ENCODE measurements at places on chromosomes 3 and 15.
A peak's percentile ranks its signal among the peaks of the same experiment; 100 is the strongest.

- DNase-seq: no peak
Observed at GRCh38 chr3:114450008-114450596, 156.3 kb downstream of the TIGIT start.

DNA sequence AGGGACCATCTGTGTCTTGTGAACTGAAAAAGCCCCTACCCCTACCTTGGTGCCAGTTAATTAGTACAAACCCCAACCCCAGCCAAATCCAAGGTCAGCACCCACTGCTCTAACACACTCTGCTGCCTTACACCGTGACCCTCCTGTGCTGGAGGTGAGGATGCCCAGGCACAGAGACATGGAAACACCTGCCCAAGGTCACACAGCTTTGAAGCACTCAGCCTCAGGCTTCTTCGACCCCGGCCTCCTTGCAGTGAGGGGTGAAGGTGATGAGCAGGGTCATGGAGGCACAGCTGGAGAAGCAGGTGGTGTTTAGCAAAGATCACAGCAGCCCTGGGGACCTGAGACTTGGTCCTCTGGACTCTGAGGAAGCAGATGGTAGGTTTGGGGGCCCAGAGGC is 39.0 kb upstream of the SLC6A6 start:
- no peak for DNase-seq

- DNase-seq: no peak
Observed at GRCh38 chr15:66401130-66402021, 14.7 kb downstream of the MAP2K1 start.

GRCh38 chr3:109806929-109807328 is 469.6 kb upstream of the DPPA4 start:
- no peak for DNase-seq

- DNase-seq: no peak
Observed at GRCh38 chr3:48269592-48269991, 28.7 kb downstream of the ZNF589 start.

DNA sequence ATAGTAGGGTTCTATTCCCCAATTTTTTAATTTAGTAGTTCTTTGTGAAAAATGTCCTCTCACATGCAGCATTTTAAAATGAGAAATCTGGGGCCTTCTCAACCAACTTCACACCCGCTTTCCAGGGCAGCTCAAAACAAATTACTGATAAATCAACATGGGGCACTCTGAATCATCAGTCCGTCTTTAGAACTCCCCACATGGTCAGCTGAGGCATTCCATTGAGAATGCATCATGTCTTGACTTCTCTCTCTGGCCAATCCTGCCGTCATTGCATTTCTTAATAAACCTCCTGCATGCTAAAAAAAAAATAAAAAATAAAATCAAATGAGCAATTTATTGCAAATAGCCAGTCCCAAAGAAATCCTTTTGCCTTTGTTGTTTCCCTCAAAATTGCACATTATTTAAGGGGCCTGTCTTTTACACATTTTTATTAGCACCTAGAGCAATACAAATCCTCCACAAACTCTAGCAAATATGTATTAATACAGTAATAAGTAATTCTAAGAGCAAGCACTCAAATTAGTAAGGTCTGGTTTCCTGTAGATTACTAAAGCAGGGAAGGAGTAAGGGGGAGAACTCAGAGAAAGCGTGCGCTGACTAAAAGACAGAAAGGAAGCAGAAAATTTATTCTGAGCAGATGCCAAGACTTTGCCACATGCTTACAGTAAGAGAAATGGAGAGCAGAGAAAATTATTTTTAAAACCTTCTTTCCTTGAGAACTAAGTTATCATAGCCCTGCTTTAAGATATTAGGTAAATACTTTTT is 175.7 kb downstream of the TNIK start:
- no peak for DNase-seq

DNA sequence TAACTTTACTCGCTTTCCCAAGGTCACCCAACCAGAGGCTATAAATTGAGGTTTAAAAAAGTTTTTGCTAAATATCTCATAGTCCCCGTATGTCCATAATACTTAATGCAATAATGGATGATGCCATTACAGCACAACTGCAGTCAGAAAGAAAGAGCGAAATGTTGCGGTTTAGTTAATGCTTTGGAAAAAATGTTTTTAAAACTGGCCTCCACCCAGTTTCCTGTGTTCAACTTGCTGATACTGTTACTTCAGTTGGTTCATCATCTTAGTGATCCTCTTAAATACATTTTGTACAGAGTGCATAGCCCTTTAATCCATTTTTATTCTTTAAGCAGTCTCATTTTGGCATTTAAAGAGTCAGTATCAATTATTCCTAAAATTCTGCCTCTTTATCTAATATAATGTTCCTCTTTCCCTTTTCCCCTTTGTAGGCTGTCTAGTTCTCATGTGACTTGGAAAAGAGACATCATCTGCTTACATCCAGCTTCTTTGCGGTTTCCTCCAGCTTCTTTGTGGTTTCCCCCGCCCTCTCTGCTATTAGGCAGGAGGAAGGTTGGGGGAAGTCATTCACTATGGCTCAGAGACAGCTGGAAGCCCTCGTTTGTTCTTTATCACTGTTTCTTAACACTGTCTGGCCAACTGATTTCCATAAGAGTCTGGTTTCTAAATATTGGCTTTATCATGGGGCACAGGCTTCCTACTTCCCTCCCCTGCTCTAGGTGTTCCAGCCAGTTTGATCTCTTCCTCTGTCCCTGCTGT is 154.3 kb downstream of the GOLIM4 start:
- no peak for DNase-seq

DNA sequence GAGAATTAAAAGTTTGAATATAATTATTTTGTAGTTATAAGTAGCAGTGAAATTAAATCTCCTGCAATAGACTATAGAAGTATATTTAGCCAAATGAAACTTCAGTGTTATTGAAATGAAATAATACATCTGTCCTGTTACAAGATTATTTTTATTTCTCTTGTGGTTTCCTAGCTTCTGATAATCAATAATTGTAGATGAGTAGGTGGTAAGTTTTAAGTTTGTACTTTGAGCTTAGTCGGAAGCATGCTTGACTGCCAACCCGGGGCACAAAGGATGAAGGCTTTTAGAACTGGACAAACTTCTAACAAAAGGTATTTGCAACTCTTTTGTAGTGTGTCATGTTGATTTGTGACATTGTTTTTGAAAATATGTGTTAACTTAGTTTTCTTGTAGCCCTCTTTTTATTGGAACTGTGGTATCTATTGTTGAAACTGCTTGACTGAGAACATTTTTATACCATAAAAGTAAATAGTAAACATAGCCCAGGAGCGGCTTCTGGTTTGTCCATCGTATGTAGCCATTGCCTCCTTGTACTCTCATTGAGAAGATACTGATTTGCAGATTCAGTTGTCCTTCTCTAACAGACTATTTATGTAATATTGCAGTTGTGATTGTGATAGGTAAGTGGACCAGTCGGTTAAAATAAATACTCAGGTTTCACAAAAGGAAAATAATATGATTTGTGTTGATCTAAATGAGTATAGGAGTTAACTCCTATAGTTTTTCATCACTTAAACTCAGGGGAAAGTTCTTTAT is 2.9 kb downstream of the CTNNB1 start:
- no peak for DNase-seq

GRCh38 chr15:74340150-74340549 is 27.3 kb downstream of the CYP11A1 start:
- DNase-seq: no peak

DNA sequence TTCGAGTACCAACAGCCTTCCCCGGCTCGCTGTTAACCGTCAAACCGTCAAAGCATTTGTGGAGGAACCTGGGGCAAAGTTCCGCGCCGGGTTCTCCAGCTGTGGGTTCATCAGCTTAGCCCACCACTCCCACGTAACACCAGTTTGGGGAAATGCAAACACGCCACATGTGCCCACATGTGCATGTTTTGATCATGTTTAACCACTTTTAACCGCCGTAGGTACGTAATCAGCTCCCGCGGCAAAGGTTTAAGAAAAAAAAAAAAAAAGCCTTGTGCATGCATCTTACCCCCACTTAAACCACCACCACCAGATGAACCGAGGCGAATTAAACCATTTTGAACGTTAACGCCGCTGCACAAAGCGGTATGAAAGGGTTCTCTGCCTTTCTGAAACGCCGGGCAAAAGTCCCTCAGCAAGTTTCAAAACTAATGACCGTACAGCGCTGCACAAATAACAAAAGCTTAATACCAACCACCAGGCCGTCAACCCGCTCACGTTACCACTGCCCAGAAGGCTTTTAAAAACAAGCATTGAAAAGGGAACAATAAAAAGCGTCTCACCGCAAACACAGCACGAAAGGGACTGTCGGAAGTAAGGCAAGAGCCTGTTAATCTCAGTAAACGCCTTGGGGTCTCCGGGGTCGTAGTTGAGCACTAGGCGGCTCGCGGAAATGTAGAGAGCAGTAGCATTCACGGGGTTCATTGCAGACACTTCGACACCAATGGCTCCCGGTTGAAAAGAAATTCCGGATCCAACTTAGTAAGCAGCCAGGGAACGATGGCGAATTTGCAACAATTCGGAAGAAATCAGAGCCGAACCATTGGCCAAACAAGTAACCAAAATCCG is 1.5 kb downstream of the MSL2 start:
- DNase-seq: no peak

GRCh38 chr3:178263236-178263916 is 272.9 kb upstream of the KCNMB2 start:
- no peak for DNase-seq

DNA sequence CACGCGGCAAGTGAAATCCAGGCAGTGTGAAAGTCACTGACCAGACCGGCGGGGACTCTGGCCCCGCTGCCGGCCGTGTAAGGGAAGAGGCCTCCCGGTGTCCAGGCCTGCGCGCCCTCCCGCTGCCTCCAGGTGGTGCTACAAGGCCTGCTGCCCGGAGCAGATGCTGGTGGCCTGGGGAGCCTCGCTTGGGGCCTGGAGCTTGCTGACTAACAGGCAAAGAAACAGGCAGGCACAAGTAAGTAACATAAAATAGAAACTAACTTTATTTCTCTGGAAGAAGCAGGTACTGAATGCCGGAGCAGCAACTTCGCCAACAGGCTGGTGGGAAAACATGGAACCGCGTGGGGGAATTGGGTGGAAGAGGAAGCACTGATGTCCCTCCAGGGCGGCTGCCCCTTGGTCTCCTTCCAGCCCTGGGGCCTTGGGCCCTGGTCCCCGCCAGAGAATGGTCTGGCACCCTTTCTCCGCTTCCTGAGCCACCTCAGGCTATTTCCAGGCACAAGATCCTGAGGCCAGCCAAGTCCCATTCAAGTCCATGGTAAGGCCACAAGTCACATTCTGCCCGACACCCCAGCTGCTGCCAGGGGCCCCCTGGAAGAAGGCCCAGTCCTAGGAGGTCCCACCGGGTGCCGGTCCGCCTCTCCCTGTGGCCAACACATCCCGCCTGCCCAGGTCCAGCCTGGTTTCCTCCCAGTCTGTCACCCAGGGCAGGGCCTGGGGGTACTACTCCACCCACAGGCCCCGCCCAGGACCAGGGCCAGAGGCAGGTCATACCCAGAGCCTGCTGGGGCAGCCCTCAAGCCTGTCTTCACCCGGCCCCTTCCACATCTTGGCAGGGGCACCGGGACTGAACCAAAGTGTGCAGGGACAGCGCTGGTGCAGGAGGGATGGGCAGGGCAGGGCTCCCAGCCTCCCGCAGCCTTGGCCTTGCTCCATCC is 45.0 kb downstream of the TNK2 start:
- peak; percentile 61 for DNase-seq

- no peak for DNase-seq
Observed at GRCh38 chr3:85164436-85164835, 205.6 kb downstream of the CADM2 start.

GRCh38 chr3:86954747-86955146 is 36.2 kb downstream of the VGLL3 start:
- DNase-seq: no peak

DNA sequence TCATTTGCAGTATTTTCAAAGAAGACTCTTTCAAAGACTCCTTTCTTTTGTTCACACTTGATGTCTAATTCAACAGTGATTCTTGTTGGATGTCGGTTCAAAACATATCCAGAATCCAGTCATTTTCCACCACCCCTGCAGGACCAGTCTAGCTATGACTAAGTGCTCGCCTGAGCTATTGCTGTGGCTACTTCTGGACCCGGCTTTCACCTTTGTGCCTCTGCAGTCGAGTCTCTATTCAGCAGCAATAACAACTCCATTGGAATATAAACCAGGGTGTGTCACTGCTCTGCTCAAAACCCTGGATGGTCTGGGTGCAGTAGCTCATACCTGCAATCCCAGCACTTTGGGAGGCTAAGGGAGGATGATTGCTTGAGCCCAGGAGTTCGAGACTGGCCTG is 55.0 kb downstream of the PRICKLE2 start:
- DNase-seq: no peak

DNA sequence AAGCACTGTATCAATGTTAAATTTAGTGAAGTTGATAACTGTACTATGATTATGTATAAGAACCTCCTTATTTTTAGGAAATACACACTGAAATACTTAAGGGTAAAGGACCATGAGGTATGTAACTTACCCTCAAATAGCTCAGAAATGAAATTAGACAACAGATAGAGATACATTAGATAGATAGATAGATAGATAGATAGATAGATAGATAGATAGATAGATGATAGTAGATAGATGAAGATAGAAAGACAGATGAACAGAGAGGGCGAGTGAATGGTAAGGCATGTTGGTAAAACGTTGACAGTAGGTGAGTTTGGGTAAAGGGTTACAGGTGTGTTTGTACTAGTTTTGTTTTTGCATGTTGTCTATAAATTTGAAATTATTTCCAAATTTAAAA is 38.0 kb upstream of the ACAN start:
- DNase-seq: no peak

DNA sequence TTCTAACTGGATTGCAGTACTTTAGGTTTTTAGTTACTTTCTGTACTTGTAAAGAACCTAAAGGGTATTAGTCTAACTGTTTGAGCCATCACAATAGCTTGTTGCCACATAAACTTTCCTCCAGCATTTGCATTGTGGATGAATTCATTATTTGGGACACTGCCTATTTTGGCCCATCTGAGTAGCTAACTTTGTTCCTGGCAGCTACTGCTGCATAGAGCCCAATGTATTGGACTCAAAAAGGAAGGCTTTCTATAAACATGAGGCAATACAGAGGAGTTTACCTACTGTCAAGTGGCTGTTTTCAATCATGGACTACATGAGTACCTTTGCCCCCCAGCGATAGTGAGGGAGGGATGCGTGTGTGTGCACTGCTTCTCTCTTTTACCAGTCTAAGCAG is 1.9 kb downstream of the ROBO2 start:
- DNase-seq: no peak

GRCh38 chr15:88718731-88719130 is 79.9 kb downstream of the ISG20 start:
- DNase-seq: no peak

GRCh38 chr3:68288085-68288484 is 633.7 kb upstream of the SUCLG2 start:
- no peak for DNase-seq

DNA sequence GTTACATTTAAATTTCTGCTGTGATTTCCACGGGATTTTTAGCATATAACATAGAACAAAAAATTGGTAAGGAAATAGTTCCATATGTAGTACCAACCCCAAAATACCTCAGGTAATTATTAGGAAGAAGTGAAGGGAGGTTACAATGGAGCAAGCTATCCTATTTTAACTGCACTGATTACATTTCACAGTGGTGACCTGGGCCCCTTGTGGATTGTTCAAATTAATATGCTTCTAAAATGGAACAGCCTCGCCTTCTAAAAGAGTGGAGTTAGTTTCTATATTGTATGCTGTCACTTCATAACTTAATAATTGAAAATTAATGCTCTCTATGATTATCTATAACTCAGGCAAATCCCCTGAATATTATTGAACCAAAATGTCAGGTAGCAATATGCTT is 651.7 kb upstream of the GBE1 start:
- no peak for DNase-seq

All from GM19239 (cell line).